ENCODE measurements at places on chromosomes 13 and 19.
A peak's percentile ranks its signal among the peaks of the same experiment; 100 is the strongest.

DNA sequence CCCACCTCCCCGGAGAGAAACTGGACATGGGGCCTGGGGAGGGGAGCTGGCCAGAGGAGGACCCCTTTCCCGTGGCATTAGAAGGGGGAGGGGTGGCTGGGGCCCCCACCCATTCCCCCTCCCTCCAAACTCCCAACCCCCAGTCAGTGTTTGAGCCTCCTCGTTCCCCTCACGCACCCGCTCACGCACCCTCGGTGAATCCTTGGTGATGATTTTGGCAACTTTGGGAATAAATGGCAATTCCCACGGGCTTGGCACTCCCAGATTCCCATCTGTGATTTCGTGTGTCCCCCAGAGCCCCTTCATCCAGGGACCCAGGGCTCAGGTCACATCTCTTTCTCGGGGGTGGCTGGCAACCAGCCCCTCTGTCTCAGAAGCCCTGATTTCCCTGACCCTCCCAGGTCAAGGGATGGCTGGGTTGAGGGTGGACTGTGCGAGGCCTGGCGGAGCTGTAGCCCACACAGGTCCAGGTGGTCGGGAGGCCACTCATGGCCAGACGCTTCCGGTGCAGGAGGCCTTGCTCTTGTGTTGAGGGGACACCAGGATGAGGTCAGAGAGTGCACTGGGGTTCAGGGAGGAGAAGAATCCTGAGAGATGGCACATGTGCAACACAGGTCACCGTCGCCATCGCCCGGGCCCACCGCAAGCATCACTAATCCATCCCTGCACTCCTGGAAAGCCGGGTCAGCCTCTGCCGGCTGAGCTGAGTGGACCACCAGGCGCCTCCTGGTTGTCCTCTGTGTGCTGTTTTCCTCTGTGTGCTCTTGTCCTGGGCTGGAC is 20.7 kb downstream of the EPN1 start:
- no peak for DNase-seq

- no peak for DNase-seq
Measured at GRCh38 chr19:51146751-51147150, 4.7 kb downstream of the SIGLEC7 start.

- no peak for DNase-seq
Measured at GRCh38 chr19:46134527-46134926, 10.0 kb upstream of the IGFL3 start.

GRCh38 chr13:59488436-59488835 is 675.3 kb downstream of the DIAPH3 start:
- DNase-seq = no peak

GRCh38 chr13:43154839-43155238 is 131.5 kb downstream of the DNAJC15 start:
- no peak for DNase-seq

DNA sequence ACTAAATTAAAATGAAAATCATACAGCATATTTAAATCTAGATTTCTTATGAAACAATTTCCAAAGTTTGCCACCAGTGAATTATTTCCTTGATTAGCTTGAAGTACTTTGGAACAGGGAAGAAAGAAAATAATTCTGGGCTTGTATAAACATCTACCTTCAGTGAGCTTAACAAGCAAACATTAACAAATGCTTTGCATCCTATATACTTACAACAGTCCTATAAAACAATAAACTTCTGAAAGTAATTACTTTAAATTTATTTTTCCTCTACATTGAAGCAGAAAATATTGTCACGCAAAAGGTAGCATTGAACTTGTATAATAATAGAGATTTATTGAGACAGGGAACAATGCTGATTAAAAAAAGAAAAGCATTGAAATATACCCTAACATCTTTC is 164.8 kb downstream of the DACH1 start:
- DNase-seq = no peak

DNA sequence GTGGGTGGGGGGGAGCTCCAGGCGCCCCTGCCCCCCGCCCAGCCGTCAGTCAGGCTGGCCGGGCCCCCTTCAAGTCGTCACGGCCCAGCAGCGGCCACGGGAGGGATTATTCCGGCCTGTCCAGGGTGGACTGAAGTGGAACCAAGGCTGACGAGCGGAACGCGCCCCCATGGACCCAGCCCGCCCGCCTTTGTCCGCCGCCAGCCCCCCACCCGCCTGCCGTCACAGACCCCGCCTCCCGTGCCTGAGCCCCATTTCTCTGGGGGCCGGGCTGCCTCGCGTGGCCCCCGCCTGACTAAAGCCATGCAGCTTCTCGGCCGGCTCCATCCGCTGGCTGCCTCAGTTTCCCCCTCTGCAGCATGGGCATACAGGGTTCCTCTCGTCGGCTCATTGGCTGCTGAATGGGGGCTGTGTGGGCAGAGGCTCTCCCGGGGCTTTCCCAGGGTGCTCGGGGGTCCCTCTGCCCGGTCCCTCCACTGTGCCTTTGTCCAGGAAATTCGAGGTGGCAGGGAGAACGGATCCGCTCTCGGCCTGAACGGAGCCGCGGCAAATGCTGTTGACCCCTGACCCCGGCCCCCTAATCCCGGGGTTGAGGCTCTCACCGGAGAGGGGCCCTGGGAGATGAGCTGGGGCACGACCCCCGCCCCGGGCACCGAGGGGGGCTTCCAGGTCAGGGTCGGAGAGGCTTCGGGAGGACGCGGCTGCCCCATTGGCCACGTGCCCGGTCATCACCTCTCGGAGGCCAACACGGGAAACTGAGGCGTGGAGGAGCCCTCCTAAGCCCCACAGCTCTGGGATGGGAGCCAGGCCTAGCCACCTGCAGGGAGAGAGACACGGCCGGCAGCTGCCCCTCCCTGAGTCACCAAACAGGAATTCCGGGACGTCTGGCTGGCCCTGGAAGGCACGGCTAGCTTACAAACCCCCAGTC is 27.4 kb downstream of the EFNA2 start:
- DNase-seq = peak; percentile 77

DNA sequence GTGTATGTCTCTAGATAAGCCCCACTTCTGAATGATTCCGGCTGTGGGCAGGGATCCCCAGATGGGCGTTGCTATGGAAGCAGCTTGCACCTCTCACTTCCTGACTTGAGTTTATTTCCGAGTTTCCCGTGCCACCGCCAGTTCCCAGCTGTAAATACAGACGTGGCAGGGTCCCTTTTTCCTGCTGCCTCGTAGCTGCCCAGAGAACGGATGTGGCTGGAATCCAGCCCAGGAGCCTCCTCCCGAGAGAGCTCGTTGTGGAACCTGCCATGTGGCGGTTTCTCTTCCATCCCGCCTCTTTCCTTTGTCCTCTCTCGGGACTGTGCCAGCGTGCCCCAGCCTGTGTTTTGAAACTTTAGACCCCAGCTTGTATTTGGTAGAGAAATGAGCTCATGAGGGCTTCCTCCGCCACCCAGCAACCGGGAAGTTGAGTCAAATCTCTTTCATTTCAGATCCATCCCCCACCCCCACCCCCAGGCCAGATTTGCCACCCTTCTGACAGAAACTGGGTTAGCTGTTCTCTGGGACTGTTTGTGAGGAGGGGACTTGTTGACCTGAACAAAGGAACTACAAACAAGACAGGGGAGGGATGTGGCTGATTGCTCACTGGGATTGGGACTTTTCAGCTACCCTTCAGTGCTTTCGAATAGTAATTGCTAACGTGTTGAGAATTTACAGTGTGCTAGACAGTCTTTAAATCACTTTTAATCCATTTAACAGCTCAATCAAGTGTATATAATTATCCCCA is 96.6 kb downstream of the SIPA1L3 start:
- peak; percentile 62 for DNase-seq

DNA sequence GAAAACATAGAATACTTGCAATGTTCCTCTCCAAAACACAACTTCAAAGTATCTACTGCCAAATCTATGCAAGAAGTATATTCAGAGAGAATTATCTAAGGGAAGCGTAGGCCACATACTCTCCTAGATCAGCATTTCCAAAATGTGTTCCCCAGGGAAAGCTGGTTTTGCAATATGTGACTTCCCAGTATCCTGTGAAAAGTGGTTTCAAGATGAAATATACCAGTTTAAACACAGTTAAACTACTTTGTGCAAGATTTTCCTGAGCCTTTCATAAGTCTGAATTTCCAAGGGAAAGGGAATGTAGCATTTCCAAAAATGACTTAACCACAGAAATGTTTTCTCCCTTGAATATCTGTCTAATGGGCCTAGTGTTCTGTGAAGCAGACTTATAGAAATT is 7.6 kb downstream of the STARD13 start:
- DNase-seq = no peak

- DNase-seq = no peak
Measured at GRCh38 chr13:79455331-79455730, 25.6 kb upstream of the NDFIP2 start.

DNA sequence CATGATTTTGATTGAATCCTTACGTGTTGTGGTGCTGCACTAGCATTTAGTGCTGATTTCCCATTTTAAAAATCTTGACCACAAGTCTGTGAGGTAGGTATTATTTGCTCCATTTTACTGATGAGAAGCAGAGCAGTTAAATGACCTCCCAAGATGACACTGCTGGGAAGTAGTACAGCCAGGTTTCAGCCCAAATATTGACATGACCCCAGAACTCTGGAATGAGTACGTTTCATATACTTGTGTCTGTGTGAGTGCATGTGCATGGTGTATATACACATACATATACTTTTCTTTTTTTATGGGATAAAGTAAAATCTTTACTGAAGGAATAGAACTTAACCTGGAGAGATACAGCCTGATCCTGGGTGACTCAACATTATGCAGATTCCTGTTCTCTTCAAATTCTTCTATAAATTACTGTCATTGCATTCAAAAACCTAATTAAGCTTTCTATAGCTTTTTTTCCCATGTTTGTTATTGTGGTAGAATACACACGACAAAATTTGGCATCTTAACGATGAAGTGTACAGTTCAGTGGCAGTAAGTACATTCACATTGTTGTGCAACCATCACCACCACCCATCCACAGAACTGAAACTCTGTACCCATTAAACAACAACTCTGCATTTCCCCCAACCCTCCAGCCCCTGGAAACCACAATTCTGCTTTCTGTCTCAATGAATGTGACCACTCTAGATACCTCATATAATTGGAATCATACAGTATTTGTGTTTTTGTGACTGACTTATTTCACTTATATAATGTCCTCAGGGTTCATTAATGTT is 311.9 kb downstream of the MTUS2 start:
- DNase-seq = no peak

- peak; percentile 92 for DNase-seq
Measured at GRCh38 chr19:12703046-12703445, 6.6 kb upstream of the FBXW9 start.

DNA sequence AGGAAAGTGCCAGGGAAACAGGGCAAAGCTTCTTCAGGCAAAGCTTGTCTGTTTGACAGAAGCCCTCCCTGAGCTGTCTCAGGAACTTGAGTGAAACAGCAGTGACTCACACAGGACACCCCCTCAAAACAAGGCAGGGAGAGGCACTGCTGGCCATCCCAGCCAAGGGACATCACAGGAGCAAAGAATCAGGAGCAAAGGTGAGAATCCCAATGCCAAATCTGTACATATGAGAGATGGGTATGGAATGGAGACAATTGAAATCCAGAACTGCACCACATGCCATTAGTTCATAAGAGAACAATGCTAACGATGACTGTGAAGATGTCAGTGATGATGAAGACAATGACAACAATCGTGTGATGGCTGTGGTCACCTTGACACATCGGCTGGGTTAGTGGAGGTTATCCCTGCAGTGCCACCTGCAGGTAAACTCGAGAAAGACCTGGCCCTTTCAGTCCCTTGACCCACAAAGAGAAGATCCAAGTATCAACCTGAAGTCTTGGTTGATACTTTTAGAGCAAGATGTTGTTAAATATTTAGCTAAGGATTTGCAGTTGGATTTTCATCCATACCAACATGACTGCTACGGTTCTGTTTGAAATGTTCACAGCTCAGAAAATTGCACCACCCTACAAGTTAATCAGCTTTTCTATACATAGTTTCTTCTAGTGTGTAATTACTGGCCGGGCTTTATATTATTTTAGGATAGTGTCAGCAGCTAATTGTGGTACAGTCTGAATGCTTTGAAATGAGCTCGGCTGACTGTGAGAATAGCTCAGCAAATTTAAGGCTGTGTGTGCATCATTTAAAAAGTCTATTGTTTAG is 42.0 kb upstream of the IPO5 start:
- DNase-seq = peak; percentile 62

- DNase-seq = peak; percentile 99
Measured at GRCh38 chr19:1568320-1569019, at the start of gene MEX3D. Gene MEX3D, minus strand, starts transcription at chr19:1568325. Its CDS starts 267 bp downstream, at chr19:1568058.

GRCh38 chr13:22091971-22092300 is 421.1 kb downstream of the FGF9 start:
- DNase-seq = no peak

DNA sequence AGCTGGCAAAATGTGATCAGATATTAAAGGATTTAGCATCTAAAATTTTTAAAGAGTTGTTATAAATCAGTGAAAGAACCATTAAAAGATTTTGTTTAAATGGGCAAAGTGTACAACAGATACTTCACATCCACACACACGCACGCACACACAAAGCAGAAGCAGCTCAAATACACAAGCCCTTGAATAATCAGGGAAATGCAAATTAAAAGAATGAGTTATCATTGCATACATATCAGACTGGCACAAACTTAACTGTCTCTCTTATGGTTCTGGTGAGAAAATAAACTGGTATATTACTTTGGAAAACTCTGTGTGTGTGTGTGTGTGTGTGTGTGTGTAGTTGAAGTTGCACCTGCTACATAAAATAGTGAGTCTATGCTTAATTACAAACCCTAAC is 59.3 kb downstream of the CRYL1 start:
- no peak for DNase-seq

DNA sequence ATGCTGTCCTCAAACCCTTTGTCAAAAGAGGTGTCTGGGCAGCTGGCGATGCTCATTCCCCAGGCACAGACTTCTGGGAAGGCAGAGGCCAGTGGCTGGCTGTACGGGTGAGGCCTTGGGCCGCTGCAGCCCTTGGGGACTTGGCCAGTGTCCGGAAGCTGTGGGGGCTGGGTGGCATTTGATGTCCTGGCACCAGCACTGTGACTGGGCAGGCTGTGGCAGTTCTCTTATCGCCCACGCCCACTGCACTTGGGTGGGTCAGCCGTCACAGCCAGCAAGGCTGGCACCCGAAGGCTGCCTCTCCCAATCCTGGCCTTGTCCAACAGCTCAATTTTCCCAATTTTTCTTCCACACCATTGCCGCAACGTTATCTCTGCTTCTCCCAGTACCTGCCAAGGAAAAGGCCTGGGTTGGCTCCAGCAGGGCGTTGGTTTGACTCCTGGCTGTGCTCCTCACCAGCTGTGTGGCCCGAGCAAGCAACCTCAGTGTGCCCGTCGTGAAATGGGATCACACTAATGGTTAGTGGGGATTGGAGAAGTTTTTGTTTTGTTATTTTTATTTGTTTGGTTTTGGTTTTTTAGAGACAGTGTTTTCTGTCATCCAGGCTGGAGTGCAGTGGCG is 12.7 kb upstream of the SLC44A2 start:
- no peak for DNase-seq

GRCh38 chr13:42780044-42780443 is 1.3 kb upstream of the FAM216B start:
- DNase-seq = no peak

DNA sequence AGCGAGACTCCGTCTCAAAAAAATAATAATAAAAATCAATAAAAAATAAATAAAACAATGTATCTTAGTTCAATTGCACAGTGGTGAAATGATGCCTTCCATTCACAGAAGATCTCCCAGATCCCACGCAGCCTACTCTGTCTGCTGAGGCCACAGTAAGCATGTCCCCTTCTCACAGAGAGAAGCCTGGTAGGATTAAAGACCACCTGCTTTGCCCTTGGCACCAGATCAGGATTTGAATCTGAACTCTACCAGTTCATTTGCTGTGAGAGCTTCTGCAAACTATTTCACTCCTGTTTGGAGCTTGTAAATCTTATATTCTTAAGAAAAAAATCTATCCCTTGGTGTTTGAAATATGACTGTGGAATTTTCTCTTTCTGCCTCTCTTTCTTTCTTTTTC is 2.2 kb upstream of the SLC7A1 start:
- no peak for DNase-seq
